ENCODE measurements at places on chromosomes 13 and 19. TPM values are rescaled to one million over a fixed set of nuclear protein-coding genes. Genes with fewer than 3 reads are reported as not detected.

The MCEMP1 gene
- total RNA-seq, result 0.54 TPM

The CNN1 gene
- total RNA-seq, result 236 TPM

The IL27RA gene
- 3.0 TPM for total RNA-seq

The MBD3L2B gene
- total RNA-seq, result not detected

The PLIN5 gene
- 25.1 TPM for total RNA-seq

GRCh38 chr19:47024502-47024901 lies 4.9 kb downstream of the NPAS1 start:
- DNase-seq, result no peak

DNA sequence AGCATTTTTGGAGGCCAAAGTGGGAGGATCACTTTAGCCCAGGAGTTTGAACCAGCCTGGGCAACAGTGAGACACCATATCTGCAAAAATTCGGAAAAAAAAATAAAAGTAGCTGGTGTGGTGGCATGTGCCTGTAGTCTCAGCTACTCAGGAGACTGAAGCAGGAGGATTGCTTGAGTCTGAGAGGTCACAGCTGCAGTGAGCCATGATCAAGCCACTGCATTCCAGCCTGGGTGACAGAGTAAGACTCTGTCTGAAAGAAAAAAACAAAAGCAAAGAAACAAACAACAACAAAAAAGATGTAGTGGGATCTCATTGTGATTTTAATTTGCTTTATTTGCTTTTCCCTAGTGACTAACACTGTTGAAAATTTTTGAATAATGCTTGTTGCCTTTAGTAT lies 394.7 kb upstream of the KLHL1 start:
- no peak for DNase-seq

DNA sequence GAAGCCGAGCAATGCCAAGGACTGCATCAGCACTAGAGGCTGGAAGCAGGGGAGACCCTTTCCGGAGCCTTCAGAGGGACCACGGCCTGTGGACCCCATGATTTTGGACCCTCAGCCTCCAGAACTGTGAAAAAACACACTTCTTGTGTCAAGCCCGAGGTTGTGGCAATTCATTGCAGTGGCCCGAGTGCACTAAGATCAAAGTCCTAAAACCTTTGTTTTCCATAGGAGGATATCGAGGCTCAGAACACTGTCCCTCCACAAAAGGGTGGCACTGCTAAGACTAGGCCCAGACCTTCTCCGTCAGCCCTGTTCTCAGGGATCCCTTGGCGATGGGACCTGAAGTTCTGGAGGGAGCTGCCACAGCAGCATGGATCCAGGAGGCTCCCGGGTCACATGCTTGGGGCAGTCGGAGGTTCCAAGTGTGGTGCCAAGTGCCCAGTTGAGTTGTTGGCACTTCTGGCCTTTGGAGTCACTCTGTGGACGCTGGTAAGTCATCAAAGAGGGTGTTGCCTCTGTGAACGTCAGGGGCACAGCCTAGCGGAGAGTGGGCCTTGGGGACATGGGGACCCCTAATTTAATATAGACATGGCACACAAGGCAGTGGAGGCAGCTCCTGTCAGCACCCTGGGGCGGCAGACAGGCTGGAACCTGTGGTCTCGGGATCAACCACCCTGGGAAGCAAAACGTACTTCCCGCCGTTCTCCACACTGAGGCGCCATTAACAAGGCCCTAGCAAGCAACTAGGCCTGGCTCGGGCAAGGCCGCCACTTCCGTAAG lies 199.2 kb downstream of the COL4A1 start:
- no peak for DNase-seq

GRCh38 chr19:48158210-48158790 lies 11.8 kb downstream of the LIG1 start:
- DNase-seq, result no peak

GRCh38 chr13:94318418-94318817 lies 161.1 kb downstream of the DCT start:
- no peak for DNase-seq

- DNase-seq, result no peak
These were observed 14.0 kb downstream of the CEACAM16 start for GRCh38 chr19:44712864-44713515.

- DNase-seq, result peak; percentile 82
These were observed 92.4 kb downstream of the STK24 start for GRCh38 chr13:98484289-98485219.

GRCh38 chr13:26619358-26619757 lies 61.9 kb downstream of the WASF3 start:
- no peak for DNase-seq

DNA sequence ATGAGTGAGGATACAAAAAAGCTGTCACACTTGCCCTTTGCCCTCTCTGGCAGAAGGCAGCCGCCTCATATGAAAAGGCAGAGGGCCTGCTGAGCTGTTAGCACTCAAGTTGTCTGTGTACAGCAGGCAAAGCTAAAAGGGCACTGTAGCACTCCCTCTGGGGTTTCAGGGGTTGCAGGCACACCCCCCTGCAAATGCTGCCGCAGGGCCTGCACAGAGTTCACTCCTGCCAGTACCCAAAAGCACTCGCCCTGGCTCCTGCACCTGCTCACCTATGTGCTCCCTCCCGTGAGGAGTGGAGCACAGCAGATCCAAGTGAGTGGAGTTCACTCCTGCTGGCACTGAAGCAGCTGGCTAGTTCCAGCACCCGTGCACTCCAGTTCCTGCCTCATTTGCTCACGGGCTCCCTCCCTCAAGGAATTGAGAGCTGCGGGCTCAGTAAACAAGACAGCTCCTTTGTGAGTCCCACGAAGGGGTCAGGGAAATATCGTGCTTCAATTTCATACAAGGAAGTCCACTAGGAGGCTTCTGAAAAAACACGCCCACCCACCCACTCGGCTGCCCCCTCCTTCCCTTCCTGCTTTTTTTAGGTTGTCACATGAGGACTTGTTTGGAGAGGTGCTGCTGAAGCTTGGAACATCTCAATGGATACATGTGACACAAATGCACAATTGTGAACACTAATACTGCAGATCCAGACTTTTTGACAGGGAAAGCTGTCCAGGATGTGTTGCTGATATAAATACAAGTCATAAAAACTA lies 9.9 kb upstream of the RCBTB2 start:
- DNase-seq, result peak; percentile 79

- DNase-seq, result no peak
These were observed 21.3 kb upstream of the ZBTB7A start for GRCh38 chr19:4087787-4088679.

GRCh38 chr13:111905609-111905945 lies 161.4 kb upstream of the SOX1 start:
- no peak for DNase-seq

DNA sequence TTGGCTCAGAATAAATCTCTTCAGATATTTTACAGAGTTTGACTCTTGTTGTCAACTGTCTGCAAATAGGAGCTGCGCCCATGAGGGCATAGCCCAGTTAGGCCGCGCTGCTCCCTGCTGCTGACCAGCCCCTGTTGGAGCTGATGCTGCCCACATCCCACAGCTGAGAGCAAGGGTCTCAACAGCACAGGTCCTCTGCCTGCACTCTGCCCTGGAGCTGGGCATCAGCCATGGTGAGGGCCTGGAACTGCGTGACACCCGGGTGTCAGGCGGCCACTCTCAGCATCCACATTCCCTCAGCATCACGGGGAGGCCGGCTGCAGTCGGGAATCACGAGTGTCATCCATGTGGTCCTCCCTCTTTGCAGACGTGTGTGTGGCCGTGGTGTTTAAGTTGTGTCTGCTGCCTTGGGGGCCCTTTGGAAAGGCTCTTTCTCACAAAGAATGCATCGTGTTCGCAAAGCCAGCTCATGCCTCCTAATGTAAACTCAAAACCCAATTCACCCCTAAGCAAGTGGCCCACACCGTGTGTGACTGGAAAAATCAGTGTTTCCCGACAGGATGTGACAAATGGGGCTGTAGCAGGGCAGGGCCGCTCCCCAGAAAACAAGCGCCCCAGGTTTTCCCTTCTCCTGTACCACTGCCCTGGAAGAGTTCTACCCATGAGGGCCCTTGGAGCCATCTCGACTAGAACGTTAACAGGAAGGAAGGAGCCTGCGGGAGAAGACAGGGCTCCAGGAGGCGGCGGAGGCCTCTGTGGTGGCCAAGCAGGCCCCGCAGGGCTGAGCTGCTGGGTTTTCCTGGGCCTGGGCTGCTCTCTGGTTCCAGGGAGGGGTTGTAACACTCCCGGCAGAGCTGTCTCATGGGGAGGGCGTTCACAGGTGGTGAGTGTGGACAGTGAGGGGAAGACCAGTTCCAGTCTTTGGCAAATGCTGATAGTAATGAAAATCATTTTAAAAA lies 20.3 kb downstream of the ATP11A start:
- peak; percentile 71 for DNase-seq

GRCh38 chr19:52095172-52096014 lies at the start of gene ZNF841:
ZNF841 (minus strand) TSS chr19:52095765; CDS start chr19:52084801, 10,964 bp downstream.
- peak; percentile 96 for DNase-seq
